Natural killer cell treated with Interleukin-12 subunit alpha and Interleukin-12 subunit beta and Interleukin-15 and Interleukin-18, amount 100 ng/mL, for 72 hours (primary cell): ENCODE measurements at places on chromosomes 6 and 20.

- DNase-seq, result no peak
Measured at GRCh38 chr6:31831350-31832215, 4.0 kb downstream of the HSPA1B start.

DNA sequence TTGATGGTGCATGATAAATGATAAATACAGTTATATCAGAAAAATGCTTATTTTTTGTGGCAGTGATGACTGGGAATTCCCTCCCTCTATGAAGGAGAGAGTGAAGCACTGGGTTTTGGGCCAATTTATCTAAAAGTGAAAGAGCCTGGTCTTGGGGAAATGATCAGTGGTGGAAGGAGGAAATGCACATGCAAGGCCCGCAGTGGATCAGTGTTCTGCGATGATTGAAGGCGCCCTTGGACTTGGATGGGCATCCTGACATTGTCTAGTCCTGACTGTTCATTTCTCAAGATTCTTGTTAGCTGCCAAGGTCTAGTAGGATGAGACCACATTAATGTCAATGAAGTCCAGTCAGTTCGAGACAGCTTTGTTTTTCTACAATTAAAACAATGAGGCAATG is 272.0 kb upstream of the SLC35B3 start:
- no peak for DNase-seq

DNA sequence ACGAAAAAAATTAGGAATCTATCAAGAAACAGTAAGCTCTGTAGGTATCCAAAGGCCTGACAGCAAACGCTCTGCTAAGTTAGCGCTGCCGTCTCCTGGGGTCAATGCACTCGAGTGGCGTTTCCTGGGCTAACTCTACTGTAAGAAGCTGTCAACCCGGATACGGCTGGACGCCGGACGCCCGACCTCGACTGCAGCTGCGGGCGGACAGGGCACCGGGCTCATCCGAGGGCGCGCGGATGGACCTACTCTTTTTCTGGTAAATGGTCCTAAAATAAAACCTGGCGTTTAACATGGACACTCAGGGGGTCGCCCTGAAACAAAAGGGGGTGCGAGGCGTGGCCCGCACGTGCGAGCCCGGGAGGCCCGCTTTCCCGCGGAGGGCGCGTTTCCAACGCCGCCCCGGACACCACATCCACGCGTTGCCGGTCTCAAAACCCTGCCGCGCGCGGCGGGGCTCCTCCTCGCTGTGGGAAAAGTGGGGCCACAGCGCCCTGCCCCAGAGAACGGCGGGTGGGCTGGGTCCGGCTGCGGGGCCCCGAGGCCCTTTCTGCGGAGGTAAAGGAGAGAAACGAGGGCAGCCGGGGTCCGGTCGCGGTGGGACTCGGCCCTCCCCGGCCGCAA is 537 bp downstream of the TCP1 start:
- DNase-seq, result peak; percentile 64

- DNase-seq, result no peak
Measured at GRCh38 chr6:55819811-55820210, 55.6 kb downstream of the BMP5 start.

GRCh38 chr6:36076178-36077063 is 48.8 kb downstream of the MAPK14 start:
- no peak for DNase-seq

GRCh38 chr6:117272032-117272866 is 6.9 kb downstream of the VGLL2 start:
- DNase-seq, result no peak
